ENCODE measurements at places on chromosomes 4 and X.

- DNase-seq, result no peak
Observed at GRCh38 chr4:25814301-25815136, 48.3 kb downstream of the SEL1L3 start.

- no peak for DNase-seq
Observed at GRCh38 chr4:72077346-72077745, 45.5 kb downstream of the NPFFR2 start.

- DNase-seq, result no peak
Observed at GRCh38 chr4:169201222-169202144, 69.3 kb downstream of the SH3RF1 start.

GRCh38 chr4:97493815-97494518 is 649.3 kb downstream of the STPG2 start:
- no peak for DNase-seq

GRCh38 chr4:66000510-66001117 is 330.3 kb upstream of the EPHA5 start:
- no peak for DNase-seq

DNA sequence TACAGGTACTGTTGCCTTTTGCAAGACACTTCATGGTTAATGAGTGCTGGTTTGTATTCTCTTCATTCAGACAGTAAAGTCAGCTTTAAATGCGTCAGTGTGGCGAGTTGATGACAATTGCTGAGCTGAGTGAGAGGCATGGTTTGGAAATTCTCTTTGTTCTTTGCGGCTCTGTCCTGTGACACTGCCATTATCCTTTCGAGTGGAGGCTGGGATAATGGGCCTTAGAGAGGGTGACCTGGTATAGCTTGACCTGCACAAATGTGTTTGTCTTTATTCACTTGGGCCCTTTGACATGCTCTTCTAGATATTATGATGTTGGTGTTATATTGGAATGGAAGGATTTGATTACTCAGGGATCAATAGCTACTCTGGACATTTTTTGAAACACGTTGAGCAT is 208.5 kb upstream of the FAT1 start:
- no peak for DNase-seq
